ENCODE measurements at places on chromosomes 7 and 10.

- peaks cover 73% of the 10 kb centered on the region for H3K27me3 ChIP-seq
- H3K4me3 ChIP-seq: no peak overlapping the region
- no peak overlapping the region for H3K27ac ChIP-seq
- no peaks in the 10 kb centered on the region for H3K4me1 ChIP-seq
- no peak for DNase-seq
Measured at GRCh38 chr7:50310361-50310760, 5.8 kb downstream of the IKZF1 start.

DNA sequence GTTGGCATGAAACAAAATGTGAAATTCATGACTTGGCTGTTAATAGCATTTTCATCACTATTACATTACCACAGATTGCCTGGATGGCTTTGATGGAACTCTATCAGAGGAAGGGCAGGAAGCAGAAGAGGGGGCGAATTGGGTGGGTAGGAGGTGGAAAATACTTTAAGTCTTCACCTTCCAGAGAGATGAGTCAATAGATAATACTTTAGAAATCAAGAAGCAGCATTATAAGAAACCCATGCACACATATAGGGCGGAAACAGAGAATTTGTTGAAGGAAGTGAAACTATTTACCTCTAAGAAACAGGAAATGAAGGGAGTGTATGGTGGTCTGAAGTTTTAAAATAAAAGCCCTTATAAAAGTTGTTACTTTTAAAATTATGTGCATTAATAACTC is 152.1 kb upstream of the TARP start:
- no peaks in the 10 kb centered on the region for H3K27me3 ChIP-seq
- no peaks in the 10 kb centered on the region for H3K4me1 ChIP-seq
- no peak overlapping the region for H3K27ac ChIP-seq

GRCh38 chr7:91064052-91064451 is 200.2 kb upstream of the FZD1 start:
- H3K4me3 ChIP-seq: no peak overlapping the region
- no peak for DNase-seq
- H3K27me3 ChIP-seq: no peaks in the 10 kb centered on the region
- H3K27ac ChIP-seq: no peak overlapping the region
- H3K4me1 ChIP-seq: peaks cover 1% of the 10 kb centered on the region

DNA sequence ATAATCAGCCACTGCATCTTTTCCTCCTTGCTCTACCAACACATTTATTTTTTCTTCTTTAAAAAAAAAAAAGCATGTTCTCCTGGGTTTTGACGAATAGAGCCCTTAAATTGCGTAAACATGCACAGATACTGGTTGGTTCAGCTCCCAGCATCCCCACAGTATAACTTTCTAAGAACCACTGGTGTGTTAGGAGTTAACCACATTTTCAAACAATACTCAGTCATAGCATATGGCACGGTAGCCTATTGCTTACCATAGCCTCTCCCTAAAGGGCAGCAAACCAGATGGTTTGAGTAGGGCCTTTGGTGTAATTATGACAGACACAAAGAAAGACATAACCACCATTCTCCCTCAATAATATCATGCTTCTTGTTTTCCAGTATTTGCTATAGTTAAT is 145.0 kb downstream of the LRRC4 start:
- no peak overlapping the region for H3K27ac ChIP-seq
- H3K27me3 ChIP-seq: no peaks in the 10 kb centered on the region
- no peak for DNase-seq
- H3K36me3 ChIP-seq: peaks cover 18% of the 10 kb centered on the region

DNA sequence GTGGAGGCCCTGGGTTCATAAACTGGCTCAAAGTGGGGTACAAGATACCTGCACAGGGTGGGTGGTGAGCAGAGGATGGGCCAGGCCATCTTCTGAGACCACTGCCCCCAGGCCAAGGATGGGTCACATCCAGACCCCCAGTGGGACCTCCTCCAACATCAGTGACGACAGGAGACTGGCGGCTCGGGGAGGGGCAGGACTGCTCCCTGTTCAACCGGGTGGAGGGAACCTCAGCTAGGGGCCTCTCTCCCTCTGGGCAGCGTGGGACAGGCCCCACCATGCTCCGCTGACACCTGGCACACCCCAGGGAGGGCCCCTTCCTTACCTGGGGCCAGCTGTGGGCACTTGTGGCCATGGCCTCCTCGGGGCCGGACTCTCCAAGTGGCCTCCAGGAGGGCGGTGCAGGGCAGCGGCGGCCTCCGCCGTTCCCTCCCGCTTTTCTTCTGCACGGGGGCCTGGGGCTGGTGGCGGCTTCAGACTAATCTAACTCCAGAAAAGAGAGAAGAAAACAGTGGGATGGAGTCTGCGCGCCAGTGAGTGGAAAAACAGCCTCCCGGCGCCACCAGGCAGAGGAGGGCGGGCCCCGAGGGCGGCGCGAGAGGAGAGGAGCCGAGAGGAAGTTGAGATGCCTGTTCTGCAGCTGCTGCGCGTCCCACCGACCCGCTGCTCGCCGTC is at the start of gene CALHM2:
Gene CALHM2 (minus strand): TSS at position 540 of the 675 bp plus-strand sequence. CDS start 2,429 bp downstream, outside the sequence.
- H3K4me1 ChIP-seq: peaks cover 35% of the 10 kb centered on the region
- DNase-seq: no peak
- peak within 1 kb of the TSS; percentile 83 for H3K27ac ChIP-seq
- H3K27me3 ChIP-seq: no peaks in the 10 kb centered on the region
- peaks cover 4% of the 10 kb centered on the region for H3K36me3 ChIP-seq

DNA sequence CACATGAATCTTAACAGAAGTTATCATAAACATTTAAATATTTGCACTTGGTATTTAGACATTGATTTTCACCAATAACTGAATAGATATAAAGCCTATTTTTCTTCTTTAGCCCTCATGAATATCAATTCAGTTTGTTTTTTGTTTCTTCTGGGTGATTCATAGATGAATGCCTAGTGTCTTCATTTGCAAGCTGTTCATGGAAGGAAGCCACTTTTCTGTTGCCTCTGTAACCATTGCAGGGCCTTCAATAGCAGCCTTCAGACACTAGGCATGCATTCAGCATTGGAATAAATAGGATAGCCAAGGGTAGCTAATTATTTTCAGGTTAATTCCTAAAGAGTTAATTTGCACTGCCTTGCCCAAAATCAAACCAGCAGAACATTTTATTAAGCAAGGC is 375.3 kb downstream of the DPP6 start:
- H3K4me3 ChIP-seq: no peak overlapping the region
- no peak overlapping the region for H3K27ac ChIP-seq

DNA sequence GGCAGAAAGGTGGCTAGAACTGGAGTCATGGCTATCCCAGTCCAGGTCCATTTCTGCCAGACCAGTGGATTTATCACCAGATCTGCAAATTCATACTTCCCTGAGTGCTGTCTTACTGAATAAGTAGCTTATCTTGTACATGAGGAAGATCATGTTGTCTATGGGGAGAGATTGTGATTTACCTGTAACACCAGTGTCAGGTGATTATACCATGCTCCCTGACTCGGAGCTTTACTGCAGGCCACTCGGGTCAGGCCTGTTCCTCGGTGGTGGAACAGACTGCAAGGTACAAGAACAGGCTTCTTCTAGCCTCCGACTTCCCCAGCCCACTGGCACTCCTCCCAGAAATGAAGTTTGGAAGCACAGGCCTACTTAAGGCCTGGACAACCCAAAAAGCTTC is 42.6 kb upstream of the DLG5 start:
- H3K36me3 ChIP-seq: no peaks in the 10 kb centered on the region
- H3K27ac ChIP-seq: no peak overlapping the region
- DNase-seq: no peak
- no peaks in the 10 kb centered on the region for H3K27me3 ChIP-seq
- peaks cover 17% of the 10 kb centered on the region for H3K4me1 ChIP-seq
- H3K4me3 ChIP-seq: no peak overlapping the region

GRCh38 chr7:129724796-129725195 is 113.3 kb downstream of the NRF1 start:
- no peak overlapping the region for H3K4me3 ChIP-seq
- no peaks in the 10 kb centered on the region for H3K27me3 ChIP-seq
- H3K4me1 ChIP-seq: no peaks in the 10 kb centered on the region
- H3K36me3 ChIP-seq: peaks cover 40% of the 10 kb centered on the region
- no peak overlapping the region for H3K27ac ChIP-seq
- no peak for DNase-seq

GRCh38 chr7:5514440-5515035 is 90.9 kb upstream of the TNRC18 start:
- H3K4me3 ChIP-seq: peak overlapping the region; percentile 98
- no peaks in the 10 kb centered on the region for H3K27me3 ChIP-seq
- no peaks in the 10 kb centered on the region for H3K36me3 ChIP-seq
- peak overlapping the region; percentile 99 for H3K27ac ChIP-seq
- peaks cover 30% of the 10 kb centered on the region for H3K4me1 ChIP-seq

GRCh38 chr10:32376771-32377170 is 29.8 kb upstream of the EPC1 start:
- H3K27ac ChIP-seq: no peak overlapping the region
- no peak overlapping the region for H3K4me3 ChIP-seq
- H3K36me3 ChIP-seq: peaks cover 4% of the 10 kb centered on the region
- no peaks in the 10 kb centered on the region for H3K27me3 ChIP-seq
- DNase-seq: no peak

DNA sequence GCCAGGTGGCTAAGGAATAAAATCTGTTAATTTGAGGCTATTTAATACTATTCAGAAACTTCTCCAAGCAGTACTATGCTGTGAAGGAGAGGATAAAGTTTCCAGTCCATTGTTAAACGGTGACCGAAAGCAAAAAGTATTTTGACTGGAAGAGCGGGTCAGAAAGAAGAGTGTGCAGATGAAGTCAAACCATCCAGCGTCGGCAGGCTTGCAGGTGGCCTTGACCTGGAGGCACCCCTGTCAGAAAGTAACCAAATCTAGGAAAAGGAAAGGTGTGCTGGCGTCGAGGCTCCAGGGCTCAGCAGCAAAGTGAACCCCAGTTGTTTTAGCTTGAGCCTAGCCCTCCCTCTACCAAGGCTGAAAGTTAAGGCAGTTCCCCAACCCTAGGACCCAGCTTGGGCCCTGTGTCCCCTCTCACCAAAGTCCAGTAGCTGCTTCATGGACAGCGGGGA is 544 bp downstream of the PDK4 start:
- H3K27me3 ChIP-seq: peaks cover 22% of the 10 kb centered on the region
- peaks cover 15% of the 10 kb centered on the region for H3K4me1 ChIP-seq
- DNase-seq: no peak
- peak overlapping the region; percentile 3 for H3K27ac ChIP-seq
- H3K36me3 ChIP-seq: no peaks in the 10 kb centered on the region
- H3K4me3 ChIP-seq: peak overlapping the region; percentile 87

- H3K27me3 ChIP-seq: peaks cover 2% of the 10 kb centered on the region
- H3K27ac ChIP-seq: peak overlapping the region; percentile 59
- H3K4me3 ChIP-seq: no peak overlapping the region
- peaks cover 9% of the 10 kb centered on the region for H3K4me1 ChIP-seq
- no peak for DNase-seq
Measured at GRCh38 chr10:48589266-48589665, 15.6 kb downstream of the ARHGAP22 start.

DNA sequence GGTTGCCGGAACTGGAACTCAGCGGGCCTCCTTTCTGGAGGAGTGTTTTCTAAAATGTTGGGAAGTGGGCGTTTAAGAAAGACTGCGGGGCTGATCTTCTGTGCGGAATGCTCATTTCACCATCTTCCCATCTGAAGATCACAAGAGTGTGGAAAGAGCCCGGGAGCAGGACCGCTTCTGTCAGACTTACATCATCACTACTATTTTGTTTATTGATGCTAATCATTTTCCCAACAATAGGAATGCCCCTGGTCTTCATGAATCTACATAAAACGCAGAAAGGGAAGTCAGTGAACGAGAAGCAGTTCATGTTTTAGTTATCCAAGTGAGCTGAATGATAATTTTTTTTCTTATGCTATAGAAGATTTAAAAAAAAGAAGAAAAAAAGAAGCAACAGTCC is 447.8 kb upstream of the MKI67 start:
- H3K36me3 ChIP-seq: no peaks in the 10 kb centered on the region
- H3K4me3 ChIP-seq: no peak overlapping the region

DNA sequence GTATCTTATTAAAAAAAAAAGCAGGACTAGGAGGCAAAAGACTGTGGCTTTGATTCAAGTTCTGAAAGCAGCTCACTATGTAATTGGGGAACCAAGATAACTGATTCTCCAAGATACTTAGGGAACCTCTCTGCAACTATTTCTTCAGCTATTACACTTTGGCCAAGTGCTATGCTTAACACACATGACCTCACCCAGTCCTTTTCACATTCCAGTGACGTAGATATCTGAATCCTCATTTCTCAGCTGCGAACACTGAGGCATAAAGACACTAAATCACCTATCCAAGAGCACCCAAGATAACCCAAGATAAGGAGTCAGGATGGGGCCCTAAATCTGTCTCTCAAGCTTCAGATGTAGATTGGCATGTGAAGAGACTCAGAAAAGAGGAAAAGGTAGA is 133.6 kb downstream of the GLI3 start:
- H3K4me3 ChIP-seq: no peak overlapping the region
- H3K4me1 ChIP-seq: peaks cover 35% of the 10 kb centered on the region
- DNase-seq: no peak
- no peak overlapping the region for H3K27ac ChIP-seq
- H3K27me3 ChIP-seq: no peaks in the 10 kb centered on the region
- peaks cover 22% of the 10 kb centered on the region for H3K36me3 ChIP-seq

DNA sequence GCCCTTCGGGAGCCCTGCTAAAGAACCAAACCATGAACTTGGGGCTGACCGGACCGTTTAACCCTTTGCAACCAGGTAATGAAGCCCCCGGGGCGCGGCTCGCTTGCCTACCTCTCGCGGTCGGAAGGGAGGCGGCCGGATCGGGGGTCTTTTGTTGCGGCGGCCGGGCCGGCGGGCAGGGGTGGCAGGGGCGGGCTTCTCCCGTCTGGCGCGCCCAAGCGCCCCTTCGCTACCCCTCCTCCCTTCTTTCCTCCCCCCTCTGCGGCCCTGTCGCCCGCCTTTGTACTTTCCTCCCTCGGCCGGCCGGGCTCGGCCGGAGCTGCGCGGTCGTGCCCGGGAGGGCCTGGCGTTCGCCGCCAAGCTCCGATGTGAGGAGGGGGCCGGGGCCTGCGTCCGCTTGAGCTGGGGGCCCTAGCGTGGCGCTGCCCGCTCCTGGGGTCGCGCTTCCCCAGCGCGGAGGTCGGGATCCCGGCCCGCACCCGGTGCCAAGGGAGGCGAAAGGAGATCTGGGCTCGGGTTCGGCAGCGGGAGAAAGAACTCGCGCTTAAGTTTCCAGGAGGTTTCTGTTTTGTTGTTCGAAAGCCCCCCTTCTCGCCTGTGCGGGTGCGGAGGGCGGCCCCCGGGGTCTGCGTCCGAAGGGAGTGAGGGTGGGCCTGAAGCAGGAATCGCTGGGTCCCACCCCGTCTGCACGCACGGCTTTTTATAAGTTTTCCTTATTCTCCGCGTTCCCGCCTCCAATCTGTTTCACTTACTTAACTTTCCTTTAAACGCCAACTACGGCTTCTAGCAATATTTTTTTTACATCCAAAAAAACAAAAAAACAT is 436.8 kb upstream of the GALNT17 start:
- peak overlapping the region; percentile 95 for H3K27ac ChIP-seq
- peak overlapping the region; percentile 92 for H3K4me3 ChIP-seq
- peak; percentile 85 for DNase-seq
- no peaks in the 10 kb centered on the region for H3K36me3 ChIP-seq
- H3K4me1 ChIP-seq: peaks cover 33% of the 10 kb centered on the region

- peaks cover 3% of the 10 kb centered on the region for H3K4me1 ChIP-seq
- peak; percentile 77 for DNase-seq
- no peaks in the 10 kb centered on the region for H3K36me3 ChIP-seq
- no peak overlapping the region for H3K27ac ChIP-seq
Measured at GRCh38 chr7:44307301-44307900, 18.0 kb downstream of the CAMK2B start.

All from osteocyte (in vitro differentiated cells).